ENCODE measurements at places on chromosomes 12 and 14.

DNA sequence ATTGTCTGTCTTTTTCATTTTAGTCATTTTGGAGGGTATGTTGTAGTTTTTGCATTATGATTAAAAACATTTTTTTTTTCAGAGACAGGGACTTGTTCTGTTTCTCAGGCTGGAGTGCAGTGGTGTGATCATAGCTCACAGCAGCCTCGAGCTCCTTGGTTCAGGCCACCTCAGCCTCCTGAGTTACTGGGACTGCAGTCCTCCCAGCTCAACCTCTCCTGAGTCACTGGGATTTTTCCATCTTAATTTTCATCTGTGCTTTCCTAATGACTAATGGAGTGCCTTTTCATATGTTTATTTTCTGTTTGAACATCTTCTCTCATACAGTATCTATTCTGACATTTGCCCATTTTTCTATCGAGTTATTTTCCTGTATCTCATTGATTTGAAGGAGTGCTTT is 52.6 kb downstream of the DYRK2 start:
- no peak for DNase-seq

- no peak for DNase-seq
Observed at GRCh38 chr12:127193341-127193740, 1073.6 kb upstream of the TMEM132C start.

- no peak for DNase-seq
Observed at GRCh38 chr12:16187660-16188059, 89.8 kb downstream of the SLC15A5 start.

DNA sequence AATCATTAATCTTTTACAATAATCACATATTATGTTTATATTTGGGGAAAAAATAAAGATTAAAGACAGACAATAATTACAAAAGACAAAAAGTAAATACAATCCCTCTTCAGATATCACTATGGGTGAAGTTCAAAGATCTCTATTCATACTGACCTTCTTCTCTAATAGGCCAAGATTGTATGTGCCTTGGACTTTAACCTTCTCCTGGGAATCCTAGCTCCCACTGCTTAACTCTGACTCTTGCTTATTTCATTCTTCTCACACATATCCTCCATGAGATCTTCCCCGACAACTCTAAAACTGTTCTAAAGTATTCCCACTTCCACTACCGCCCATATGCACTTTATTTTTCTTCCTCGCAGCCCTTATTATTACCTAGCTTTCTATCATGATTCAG is 83.8 kb downstream of the EEA1 start:
- no peak for DNase-seq

- no peak for DNase-seq
Observed at GRCh38 chr12:15534874-15535273, 212.6 kb downstream of the PTPRO start.

DNA sequence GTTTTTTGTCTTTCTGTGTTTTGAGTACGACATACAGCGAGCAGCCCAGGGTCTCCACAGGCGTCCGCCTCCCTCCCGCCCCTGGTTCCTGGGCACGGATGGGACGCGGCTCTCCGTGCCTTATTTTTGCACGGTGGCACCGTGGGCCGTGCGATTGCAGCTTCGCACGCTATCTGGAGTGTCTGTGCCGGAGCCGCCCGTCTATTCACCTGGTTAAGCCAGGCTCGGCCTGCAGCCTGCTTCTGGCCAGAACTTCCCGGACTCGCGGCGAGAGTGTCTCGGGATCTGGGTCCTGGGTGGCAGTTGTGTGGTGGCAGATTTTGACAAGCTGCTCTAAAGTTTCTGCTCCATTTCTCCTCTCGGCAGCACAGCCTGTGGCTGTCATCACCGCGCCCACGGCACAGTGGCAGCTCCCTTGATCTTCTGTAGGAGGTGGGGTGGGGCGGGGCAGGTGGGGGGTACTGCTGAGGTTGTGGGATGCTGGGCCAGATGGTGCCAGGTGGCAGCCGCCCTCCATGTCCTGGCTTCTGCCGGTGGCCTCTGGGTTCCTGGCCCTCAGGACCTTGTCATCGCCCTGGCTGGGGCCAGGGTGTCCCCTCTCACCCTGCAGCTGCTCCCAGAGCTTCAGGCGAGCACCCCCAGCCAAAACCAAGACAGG is 2.9 kb downstream of the MMP17 start:
- DNase-seq: no peak

- no peak for DNase-seq
Observed at GRCh38 chr14:104632781-104633180, 28.2 kb upstream of the TMEM179 start.

DNA sequence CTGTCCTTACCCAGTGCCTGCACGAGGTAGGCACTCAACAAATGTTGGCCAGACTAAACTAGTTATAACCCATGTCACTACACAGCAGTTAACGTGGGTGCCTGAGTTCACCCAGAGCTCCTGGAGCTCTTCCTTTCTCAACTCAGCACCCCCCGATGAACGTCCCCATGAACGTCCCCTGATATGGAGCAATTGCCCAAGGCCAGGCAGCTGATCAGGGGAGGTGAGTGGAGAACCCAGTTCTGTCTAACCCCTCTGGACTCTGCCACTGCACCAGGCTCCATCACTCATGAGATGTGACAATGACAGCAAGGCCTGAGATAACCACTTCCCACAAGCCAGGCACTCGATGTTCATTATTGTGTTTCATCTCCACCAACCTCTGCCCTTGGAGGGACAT is 199.0 kb downstream of the BCL11B start:
- no peak for DNase-seq

- DNase-seq: no peak
Observed at GRCh38 chr14:47678993-47679392, 3.6 kb upstream of the MDGA2 start.

GRCh38 chr12:61546296-61546695 is 713.9 kb upstream of the USP15 start:
- no peak for DNase-seq

GRCh38 chr14:92501891-92502351 is 11.7 kb upstream of the RIN3 start:
- DNase-seq: no peak

- DNase-seq: no peak
Observed at GRCh38 chr12:118958520-118958919, 22.8 kb upstream of the SRRM4 start.

- no peak for DNase-seq
Observed at GRCh38 chr12:47824198-47824597, 4.5 kb upstream of the HDAC7 start.

DNA sequence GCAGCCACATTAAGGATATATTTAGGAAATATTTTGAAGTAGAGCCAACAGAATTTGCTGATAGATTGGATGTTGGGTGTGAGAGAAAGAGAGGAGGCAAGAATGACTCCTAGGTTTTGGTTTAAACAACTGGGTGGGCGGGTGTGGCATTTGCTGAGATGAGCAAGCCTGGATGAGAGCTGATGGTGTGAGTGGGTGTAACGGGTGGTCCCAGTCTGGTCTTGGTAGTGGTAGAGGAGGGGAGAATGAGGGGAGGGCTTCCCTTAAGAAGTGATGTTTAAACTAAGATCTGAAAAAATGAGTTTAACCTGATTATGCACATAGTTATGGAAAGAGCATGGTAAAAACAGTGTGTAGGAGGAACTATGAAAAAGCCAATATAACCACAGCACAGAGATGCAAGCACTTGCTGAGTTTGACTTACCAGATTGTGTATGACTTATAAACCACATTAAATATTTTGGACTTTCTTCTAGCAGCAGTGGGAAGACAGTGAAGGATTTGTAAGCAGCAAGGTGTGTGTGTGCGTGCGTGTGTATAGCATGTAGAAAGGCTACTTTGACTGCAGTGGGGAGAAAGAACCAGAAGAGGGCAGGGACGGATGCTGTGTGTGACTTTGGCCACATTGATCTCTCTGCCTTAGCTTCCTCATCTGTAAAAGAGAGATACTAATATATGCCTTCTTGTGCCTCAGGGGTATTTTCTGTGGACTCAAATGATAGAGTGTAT is 139.7 kb downstream of the PRIMA1 start:
- DNase-seq: no peak

- DNase-seq: no peak
Observed at GRCh38 chr12:55188974-55189556, 31.8 kb upstream of the OR10A7 start.

DNA sequence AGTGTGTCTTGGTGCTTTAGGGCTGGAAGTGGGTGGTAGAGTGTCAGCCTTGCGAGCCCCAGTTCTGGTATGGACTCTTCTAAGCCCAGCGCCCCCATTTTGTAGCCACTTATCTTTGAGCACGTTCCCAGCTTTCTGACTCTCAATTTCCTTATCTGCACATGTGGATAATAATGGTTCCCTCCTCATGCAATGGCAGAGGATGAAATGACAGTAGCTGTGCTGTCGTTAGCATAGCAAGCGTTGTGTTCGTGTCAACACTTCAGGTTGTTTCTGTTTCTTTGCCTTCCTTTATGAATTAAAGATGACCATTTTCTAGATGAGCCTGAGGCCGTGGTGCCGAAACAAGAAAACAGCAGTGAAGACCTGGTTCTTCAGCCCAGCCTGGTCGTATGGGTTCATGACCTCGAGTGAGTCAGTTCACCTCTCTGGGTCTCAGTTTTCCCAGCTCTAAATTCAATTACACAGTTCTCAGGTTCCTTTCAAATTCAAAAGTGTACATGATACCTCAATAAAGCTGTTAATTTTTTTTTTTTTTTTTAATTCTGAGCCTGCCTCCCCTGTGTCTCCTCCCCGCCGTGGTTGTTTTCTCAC is 233.0 kb downstream of the SLC41A2 start:
- no peak for DNase-seq

GRCh38 chr12:108063192-108063591 is 65.9 kb upstream of the WSCD2 start:
- no peak for DNase-seq

GRCh38 chr12:114335607-114336006 is 70.3 kb downstream of the TBX5 start:
- DNase-seq: no peak

DNA sequence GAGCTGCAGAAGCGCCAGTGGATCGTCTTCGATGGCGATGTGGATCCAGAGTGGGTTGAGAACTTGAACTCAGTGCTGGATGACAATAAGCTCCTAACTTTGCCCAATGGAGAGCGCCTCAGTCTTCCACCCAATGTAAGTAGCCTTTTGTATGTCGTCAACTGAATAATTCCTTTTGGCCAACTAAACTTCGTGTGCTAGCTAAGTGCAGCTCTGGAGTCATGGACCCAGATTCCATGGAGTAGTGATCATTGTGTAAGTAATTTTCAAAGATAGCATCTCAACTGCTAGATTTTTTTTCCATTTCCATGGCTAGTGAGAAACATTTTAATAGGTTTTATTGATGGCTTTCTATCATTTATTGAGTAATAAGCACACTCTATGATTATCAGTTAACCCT is 48.0 kb downstream of the DYNC1H1 start:
- no peak for DNase-seq

- DNase-seq: no peak
Observed at GRCh38 chr14:35789651-35790050, 19.4 kb downstream of the RALGAPA1 start.

DNA sequence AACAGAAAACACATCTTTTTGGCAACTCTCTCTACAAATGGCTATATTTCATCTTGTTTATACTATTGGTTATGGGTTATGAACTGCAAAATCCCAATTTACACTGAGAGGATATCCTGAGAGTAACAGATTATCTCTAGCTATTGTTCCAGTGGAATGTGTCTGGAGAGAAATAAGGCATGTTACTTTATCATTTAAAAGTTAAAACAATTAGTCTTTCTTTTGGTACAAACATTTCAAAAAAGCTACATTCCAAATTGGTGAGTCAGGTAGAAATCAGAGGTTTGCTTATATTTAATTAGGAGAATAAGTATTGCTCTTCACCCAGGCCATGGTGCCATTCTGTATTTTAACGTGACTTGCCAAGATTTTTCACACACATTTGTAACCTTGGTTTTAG is 411.6 kb downstream of the CCER1 start:
- DNase-seq: no peak

- no peak for DNase-seq
Observed at GRCh38 chr12:111216387-111217159, 152.3 kb downstream of the PHETA1 start.

DNA sequence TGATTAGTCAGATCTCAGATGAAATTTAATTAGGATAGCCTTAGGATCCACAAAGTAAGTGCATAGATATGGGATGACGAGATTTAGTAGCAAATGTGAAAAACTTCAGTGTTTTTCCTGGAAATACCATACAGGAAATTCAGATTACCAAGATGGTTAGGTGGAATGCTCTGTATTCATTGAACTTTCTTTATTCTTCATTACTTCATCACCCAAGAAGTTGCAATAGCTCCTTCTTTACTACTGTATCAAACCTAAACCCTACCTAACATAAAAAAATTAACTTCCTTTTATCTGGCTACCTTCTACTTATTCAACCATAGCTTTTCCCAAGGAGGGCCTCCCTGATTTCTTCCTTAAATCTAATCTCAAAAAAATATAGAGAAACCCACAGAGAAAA is 100.4 kb downstream of the TTC6 start:
- DNase-seq: no peak

GRCh38 chr14:83827383-83827782 is 1702.6 kb upstream of the FLRT2 start:
- no peak for DNase-seq

- no peak for DNase-seq
Observed at GRCh38 chr12:116247377-116247776, 30.1 kb downstream of the MED13L start.

DNA sequence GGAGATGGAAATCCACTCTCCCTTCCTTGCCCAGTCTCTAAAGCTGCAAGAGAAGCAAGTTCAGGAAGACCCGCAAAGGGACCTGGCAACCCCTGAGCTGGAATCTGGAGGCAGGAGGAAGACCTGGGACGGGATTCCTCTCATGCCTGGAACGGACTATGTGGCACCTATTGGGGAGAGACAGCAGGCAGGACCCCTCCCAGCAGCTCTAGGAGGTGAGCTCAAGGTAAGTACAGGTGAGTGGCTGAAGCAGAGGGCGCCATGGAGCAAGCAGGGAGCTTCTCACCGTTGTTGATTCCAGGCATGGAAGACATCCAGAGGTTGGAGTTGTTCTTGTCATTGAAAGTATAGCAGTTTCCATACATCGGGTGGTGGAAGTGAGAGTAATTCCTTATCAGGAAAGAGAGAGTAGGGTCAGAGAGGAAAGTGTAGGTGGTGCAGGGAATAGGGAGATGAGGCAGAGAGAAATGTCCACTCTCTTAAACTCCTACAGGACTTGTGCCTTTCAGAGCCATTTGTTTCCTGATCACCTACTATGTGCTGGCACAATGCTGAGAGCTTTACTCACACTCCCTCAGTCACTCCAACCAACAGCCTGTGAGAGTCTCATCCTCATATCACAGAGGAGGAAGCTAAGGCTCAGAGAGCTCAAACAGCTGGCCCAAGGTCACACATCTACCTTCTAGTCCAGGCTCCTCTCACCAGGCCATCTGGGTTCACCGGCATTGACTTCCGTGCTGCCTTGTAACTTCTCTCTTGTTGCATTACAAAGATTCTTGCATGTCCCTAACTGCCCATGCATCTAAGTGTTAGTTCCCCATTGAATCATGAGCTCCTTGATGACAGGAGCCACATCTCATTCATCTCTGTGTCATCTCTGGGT is 13.9 kb upstream of the TNFRSF1A start:
- no peak for DNase-seq

All from activated T-helper 2 cell treated with anti-CD3 and anti-CD28 coated beads, Interferon-gamma antibody, Interleukin-2, Interleukin-4, amounts not matched to agents 10 μg/mL and 5 μg/mL and 100 μg/mL, durations not matched to agents 14 hours and 24 hours and 36 hours (primary cell).